M059J (cell line): ENCODE measurements at places on chromosomes 2 and 18. TPM values are rescaled to one million over a fixed set of nuclear protein-coding genes. Genes with fewer than 3 reads are reported as not detected.

Gene UGT1A10
- total RNA-seq, result not detected in 2 replicates

Gene AAK1
- total RNA-seq, result 32.6 and 52.0 TPM in 2 replicates

Gene PPP1R1C
- 5.2 and 8.4 TPM in 2 replicates for total RNA-seq

Gene IL37
- total RNA-seq, result 0.30 TPM in 1 of 2 replicates, not detected in the other

Gene IL36A
- not detected in 2 replicates for total RNA-seq

Gene UPP2
- total RNA-seq, result not detected in 2 replicates

Gene FOXI3
- total RNA-seq, result not detected in 2 replicates

Gene POTEI
- total RNA-seq, result 0.02 TPM in 1 of 2 replicates, not detected in the other

Gene RUFY4
- not detected in 2 replicates for total RNA-seq

Gene CNRIP1
- 22.6 and 27.2 TPM in 2 replicates for total RNA-seq

Gene ZNF519
- total RNA-seq, result 6.2 and 7.4 TPM in 2 replicates

Gene ITGA6
- 31.7 and 47.7 TPM in 2 replicates for total RNA-seq

Gene FLACC1
- total RNA-seq, result 0.27 TPM in 1 of 2 replicates, not detected in the other

Gene HDLBP
- 233 and 426 TPM in 2 replicates for total RNA-seq

Gene GTF3C2
- total RNA-seq, result 32.3 and 34.0 TPM in 2 replicates

DNA sequence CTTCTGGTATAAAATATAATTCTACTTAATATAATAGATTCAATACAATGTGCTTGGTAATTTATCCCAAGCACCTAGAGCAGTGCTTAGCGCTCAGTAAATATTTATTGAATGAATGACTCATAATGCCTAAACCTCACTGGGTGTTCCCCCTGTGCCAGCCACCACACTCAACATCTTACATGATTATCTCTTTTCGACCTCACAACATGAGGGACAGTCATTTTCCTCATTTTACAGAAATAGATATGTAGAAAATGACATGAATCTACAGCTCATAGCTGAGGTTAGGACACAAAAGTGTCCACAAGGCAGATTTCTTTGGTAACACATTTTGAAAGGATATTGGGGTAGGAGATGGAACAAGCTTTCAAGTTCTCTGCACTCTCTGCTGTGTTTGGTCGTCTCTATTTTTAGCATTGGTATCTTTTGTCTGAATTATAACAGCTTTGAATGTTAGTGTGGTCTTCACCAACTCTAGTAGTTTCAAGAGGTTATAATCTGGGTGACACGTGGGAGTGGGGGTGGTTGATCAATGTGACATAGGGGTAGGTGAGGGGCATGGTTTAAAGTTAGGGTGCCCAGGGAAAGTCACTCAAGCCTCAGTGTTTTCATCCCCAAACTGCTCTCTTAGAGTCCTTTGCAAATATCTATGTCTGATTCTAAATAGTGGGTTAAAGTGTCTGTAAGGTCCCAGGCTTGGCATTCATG, 9.8 kb downstream of the MYOM1 start:
- peak; percentile 46 for DNase-seq

DNA sequence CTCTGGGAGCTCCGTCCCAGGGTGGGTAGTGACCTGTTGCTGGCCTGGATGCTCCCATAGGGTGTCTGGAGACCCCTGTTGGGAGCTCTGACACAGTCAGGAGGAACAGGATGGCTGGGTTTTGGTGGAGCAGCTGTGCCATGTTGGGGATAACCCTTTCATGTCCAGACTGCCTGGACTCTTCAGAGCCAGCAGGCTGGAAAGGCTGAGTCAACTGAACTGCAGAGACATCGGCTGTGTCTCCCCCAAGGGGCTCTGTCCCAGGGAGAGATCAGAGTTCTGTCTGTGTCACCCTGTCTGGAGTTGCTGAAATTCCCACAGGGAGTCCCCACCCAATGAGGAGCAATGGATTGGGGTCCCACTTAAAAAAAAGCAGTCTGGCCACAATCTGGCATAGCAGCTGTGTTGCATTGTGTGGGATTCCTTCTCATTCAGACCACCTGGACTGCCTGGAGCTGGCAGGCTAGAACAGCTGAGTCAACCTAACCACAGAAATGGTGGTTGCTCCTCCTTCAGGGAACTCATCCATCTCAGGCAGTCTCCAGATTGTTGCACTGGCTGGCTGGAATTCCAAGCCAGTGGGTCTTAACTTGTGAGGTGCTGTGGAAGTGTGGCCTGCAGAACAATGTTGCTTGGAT, 37.2 kb downstream of the AGPS start:
- peak; percentile 93 for DNase-seq

- DNase-seq, result no peak
These were observed 35.1 kb downstream of the SLC30A6 start for GRCh38 chr2:32200814-32201213.

DNA sequence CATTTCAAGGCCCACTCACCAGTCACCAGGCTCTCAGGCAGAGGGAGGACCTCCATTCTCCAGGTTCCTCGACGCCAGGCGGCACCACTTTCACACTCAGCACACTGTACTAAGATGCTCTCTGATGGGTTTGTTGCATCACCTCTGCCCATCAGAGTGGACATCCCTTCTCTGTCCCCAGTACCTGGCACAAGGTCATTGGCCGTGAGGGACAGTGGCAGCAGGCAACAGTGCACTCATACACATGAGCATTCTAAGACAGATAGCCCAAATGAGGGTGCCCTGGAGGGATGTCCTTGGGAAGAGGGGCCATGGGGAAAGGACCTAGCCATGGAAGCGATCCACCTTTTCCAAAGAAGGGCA, 3.0 kb upstream of the ADRA2B start:
- no peak for DNase-seq

DNA sequence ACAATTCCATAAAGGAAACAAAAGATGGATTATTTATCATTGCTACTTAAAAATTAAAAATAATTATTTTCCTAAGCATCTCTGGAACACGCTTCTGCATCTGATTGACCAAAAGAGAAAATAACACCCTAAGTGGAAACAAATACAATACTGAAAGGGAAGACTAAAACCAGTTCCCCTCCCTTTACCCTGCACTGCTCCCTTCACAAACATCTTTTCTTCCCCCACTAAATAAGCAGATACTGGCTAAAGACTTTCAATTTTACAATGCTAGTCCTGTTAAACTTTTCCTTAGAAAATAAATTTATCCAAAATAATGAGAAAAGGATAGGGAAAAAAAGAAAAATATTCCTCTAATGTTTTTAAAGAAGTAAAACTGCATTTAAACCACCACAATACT, 4.3 kb downstream of the NCKAP1 start:
- DNase-seq, result no peak

DNA sequence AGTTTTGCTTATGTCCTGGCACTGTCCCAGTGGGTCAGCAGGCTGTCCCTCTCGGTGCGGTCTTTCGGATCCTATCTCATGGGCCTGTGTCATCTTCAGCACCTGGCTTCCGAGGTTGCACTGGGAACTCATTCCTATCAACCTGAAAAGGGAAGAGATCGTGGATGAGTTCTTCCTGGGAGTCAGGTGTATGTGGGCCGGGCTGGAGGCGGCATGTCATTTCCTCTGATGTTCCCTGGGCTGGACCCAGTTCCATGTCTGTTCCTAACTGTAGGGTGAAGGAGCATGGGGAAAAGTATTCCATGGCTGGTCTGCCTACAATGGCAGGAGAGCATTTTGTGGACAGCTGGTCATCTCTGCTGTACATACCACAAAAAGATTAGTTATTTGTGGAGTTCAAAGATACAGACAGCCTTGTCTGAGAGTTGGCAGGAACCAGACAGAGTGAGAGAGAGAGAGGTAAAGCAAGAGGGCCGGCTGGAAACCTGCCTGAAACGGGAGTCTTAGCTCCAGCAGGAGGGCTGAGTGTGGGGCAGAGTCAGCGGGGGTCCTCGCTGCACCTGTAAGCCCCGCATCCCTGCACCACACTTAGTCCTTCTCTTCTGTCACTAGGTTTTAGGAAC, 25.2 kb downstream of the FAM228A start:
- DNase-seq, result no peak

DNA sequence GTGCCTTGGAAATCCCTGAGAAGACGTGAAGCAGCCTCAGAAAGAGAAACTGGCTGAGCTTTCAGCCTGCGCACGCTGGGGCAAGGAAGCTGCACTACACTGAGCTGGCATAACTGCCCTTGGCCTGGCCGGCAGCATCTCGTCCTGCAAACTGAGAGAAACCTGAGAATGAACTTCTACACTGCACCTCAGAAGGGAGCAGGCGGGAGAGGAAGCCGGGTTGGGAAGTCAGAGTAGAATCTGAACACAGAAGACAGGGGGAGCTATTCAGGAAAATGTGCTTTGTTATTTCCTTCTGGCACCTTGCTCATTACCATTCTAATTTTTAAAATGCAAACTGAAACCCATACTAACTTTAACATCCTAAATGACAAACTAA, 70.9 kb downstream of the ZEB2 start:
- no peak for DNase-seq

DNA sequence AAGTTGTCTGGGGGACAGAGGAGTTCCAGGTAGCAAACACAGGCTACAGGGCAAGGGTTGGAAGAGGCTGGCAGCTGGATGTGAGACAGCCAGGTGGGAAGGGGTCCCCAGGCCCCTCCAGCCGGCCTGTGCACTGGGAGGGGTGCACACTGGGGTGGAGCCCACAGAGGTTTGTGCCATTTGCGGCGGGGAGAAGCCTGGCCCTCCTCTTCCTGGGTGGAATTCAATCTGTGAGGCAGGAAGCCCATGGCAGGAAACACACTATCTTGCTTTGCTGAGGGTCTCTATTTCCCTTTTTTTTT, 63.3 kb downstream of the PXDN start:
- no peak for DNase-seq

GRCh38 chr2:45477546-45477945, 133.5 kb downstream of the SRBD1 start:
- DNase-seq, result no peak

DNA sequence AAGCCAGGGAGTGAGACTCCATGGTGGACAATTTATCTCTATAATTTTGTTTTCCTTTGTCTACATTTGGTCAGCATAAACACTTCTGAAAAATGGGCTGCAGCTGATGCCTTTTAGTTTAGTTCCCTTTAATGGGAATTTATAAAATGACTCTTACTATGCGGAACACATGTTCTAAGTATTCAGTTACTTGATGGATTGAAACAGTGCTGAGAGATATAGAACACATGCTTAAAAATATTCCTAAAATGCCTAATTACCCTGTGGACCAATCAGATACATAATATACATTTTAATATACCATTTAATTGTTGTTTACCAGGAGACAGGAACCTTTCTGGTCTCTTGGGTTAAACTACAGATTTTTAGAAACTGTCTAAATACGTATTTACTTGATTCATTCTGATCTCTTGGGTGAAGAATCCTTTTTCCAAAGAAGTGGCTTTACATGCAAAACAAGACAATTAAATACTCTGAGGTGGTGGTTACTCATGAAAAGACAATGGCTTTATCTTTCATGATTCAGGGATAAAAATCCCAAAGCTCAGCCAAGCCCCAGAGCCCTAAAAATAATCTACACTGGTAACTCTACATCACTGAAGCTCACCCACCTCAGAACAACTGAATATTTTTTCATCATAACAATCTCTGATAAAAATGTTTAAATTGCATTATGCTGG, 128.1 kb upstream of the SERTAD2 start:
- peak; percentile 53 for DNase-seq

GRCh38 chr2:228802181-228803071, 468.7 kb downstream of the PID1 start:
- DNase-seq, result no peak

GRCh38 chr2:152049541-152049940, 49.3 kb downstream of the CACNB4 start:
- DNase-seq, result no peak

GRCh38 chr2:26268213-26268612, 23.5 kb downstream of the HADHB start:
- DNase-seq, result peak; percentile 42

- no peak for DNase-seq
These were observed 269.9 kb downstream of the EXOC6B start for GRCh38 chr2:72555943-72556342.

GRCh38 chr2:134706587-134707329, 12.0 kb downstream of the TMEM163 start:
- DNase-seq, result peak; percentile 70

DNA sequence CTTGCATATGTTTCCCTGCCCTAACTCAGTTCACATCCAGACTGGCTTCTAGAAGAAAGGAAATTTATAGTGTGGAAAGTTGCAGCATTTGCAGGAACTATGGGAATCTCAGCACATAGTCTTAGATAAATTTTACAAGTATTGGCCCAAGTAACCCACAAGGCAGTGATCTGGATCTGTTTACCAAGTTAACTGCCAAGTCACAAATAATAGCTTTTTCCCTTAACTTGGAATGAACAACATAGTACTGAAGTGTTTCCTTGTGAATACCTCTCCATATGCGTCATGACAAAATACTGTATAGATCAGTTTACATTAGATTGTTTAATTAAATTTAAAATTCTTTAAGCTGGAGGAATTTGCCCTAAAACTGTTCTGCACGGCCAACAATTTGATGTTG, 255.8 kb upstream of the EPAS1 start:
- no peak for DNase-seq

- no peak for DNase-seq
These were observed 27.7 kb downstream of the LOXHD1 start for GRCh38 chr18:46629361-46629760.

GRCh38 chr2:233972941-233973575, 55.9 kb downstream of the TRPM8 start:
- DNase-seq, result peak; percentile 58

GRCh38 chr18:9787712-9788111, 79.6 kb downstream of the RAB31 start:
- peak; percentile 75 for DNase-seq

- DNase-seq, result no peak
These were observed 204.8 kb upstream of the SH3BP4 start for GRCh38 chr2:234747032-234747431.

DNA sequence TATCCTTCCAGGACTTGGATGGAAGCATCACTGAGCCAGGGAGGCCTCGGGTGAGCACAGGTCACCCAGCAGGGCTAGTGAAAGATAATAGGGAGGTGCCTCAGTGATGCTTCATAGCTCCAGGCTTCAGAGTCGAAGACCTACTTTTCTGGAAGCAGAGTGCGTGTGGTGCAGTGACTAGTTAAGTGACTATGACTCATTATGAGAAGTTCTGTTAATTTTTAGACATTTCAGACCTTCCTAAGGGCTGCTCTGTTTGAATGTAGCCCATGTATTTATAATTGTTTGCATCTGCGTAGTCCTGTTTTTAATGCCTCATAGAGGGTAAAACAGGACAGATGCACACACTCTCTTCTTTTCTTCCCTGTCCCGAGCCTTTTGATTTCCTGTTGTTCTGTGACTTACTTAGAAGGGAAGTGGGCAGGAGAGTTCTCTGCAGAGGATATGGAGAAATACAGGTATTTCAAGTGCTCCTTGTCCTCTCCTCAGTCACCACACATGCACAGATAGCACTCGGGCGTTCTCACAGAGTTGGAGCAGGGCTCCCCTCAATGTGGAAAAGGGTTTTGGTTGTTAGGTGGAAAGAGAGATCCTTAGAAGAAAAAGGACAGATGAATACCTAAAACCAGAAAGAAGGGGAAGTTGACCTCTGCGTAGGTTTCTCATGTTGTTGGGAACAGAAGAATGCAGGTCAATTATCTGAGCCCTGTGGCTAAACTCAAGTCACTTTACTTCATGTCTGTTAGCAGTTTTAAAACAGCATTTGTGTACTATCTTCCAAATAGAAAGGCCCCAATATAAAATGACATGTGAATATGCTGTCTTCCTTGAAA, 34.7 kb downstream of the RALB start:
- peak; percentile 94 for DNase-seq

GRCh38 chr2:179588486-179589145, 272.8 kb downstream of the ZNF385B start:
- DNase-seq, result peak; percentile 54

- DNase-seq, result peak; percentile 36
These were observed 194.1 kb downstream of the TPGS2 start for GRCh38 chr18:36634573-36635216.

- DNase-seq, result no peak
These were observed 5.2 kb downstream of the COPS8 start for GRCh38 chr2:237090906-237091305.
